ENCODE measurements at places on chromosomes 3 and 15.

DNA sequence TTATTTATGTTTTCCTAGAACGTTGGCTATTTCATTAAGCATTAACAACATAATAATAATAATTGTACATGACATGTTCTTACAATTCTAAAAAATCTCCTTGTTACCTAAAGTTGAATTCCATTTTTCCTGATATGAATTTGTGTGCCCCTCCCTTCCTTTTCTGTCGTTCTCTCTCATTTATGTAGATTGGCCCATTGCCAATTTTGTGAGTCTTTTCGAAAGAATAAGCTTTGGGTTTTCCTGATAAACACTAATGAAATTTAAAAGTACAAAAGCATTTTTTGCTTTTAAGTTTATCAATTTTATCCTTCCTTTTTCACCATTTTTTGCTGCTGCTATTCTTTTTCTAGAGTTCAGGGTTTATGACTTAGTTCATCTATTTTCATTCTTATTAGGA lies 44.9 kb downstream of the PRR23E start:
- no peak for DNase-seq

GRCh38 chr3:72996473-72997333 lies at the start of gene PPP4R2:
Gene PPP4R2 (plus strand): TSS chr3:72996811. CDS start chr3:72997038, 227 bp downstream.
- peak; percentile 52 for DNase-seq

DNA sequence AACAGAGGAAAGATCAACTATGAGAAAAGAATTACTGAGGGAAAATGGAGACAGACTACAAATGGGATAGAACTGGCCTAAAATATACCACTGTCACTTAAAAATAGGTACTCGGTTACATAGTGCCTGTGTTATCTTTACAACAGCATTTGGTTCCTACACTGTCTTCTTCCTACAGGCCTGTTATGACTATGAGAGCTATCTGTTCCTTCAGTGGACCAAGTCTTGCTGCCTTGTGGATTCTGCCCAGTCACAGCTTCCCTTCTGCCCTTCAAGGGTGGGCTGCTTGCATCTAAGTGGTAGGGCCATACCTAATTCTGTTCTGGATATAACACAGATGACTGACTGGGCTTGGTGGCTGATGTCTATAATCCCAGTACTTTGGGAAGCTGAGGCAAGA lies 13.8 kb upstream of the ARHGEF3 start:
- DNase-seq = no peak

GRCh38 chr3:60133269-60134162 lies 1083.7 kb upstream of the CFAP20DC start:
- no peak for DNase-seq

DNA sequence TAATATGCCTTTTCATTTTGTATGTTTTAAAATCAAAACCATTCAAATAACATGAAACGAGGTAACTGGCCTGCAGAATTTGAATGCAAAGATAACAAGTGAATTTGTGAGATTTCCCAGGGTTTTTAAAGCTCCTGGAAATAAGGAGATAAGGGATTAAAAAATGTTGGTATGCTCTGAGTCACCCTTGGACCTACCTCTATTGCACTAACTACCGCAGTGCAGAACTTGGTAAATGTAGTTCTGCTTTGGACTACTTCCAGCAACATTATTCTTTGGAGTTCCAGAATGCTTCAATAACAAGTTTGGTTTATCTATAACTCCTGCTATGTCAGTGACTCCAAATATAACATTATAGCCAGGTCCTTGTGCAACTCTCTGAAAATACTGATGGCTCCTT lies 201.7 kb downstream of the GAP43 start:
- no peak for DNase-seq

DNA sequence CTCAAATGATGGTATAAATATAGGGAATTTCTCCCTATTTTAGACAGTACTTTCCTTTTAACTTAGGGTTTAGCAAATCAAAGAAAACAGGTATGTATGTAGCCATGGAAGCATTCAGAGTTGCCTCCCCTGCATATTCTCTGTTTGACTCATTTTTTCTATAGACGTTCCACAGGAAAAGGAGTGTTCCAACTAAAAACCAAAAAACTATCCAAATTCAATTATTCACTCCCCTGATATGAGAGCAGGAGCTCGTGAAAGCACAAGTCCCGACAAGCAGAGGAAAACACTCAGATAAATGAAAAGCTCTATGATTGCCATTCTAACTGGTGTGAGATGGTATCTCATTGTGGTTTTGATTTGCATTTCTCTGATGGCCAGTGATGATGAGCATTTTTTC lies 119.5 kb downstream of the FRMD5 start:
- no peak for DNase-seq
